ENCODE measurements at places on chromosomes 1 and 21.

DNA sequence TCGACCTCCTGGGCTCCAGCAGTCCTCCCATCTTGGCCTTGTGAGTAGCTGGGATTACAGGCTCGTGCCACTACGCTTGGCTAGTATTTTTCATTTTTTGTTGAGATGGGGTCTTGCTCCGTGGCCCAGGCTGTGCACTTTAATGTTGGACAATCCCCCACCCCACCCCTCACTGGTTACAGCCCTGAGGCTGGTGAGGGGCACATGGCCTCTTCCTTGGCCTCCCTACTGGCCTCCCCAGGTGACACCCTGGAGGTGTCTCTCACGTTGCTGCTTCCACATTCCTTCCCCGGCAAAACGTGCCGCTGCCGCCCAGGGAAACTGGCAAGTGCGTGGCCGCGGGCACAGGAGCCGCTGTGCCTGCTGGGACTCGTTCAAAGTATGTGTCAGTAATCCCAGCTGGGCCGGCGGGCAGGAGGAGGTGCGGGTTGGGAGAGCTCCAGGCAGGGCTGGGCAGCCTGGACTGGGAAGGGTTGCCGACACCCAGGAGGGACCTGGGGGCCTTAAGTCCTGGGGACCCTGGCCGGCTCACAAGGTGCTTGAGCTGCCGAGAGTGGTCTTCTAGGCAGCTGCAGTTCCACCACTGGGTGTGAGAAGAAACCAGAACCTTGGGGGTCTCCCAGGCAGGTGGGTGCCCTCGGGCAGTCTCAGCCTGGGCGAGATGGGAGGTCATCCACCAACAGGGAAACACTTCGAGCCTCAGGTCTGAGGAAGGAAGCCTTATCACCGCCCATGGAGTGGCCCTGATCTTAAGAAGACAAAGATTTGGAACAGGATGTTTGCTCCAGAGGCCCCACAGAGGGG lies 6.5 kb downstream of the WNT3A start:
- peaks cover 6% of the 10 kb centered on the region for H3K27me3 ChIP-seq
- DNase-seq, result no peak
- peaks cover 2% of the 10 kb centered on the region for H3K4me1 ChIP-seq
- no peak overlapping the region for H3K27ac ChIP-seq

DNA sequence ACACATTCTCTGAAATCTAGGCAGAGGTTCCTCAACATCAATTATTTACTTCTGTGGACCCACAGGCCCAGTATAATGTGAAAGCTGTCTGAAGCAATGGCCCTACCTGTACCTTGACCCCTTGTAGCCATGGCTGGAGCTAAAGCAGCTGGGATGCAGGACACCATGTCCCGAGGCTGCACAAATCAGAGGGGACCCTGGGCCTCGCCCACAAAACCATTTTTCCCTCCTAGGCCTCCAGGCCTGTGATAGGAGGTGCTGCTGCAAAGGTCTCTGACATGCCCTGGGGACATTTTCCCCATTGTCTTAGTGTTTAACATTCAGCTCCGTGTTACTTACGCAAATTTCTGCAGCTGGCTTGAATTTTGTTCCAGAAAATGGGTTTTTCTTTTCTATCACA lies 110.5 kb downstream of the BRINP3 start:
- no peaks in the 10 kb centered on the region for H3K36me3 ChIP-seq
- H3K27me3 ChIP-seq, result no peaks in the 10 kb centered on the region
- no peak overlapping the region for H3K27ac ChIP-seq
- H3K4me3 ChIP-seq, result no peak overlapping the region

- no peaks in the 10 kb centered on the region for H3K27me3 ChIP-seq
- H3K4me1 ChIP-seq, result no peaks in the 10 kb centered on the region
- no peaks in the 10 kb centered on the region for H3K36me3 ChIP-seq
- H3K4me3 ChIP-seq, result no peak overlapping the region
Measured at GRCh38 chr21:41651830-41652229, 115.0 kb downstream of the RIPK4 start.

DNA sequence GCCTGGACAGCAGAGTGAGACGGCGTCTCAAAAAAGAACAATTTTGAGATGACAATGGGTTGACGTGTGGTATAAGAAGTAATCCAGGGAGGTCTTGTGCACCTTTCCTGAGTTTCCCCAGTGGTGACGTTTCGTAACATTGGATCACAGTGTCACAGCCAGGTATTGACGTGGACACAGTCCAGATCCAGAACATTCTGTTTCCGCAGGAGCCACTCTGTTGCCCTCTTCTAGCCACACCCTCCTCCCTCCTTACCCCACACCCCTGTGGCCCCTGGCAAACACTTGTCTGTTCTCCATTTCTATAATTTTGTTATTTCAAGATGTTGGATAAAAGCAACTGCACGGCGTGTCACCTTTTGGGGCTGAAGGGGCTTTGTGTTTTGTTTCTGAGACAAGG lies 6.5 kb upstream of the TRAPPC10 start:
- H3K4me3 ChIP-seq, result no peak overlapping the region

All from effector memory CD4-positive, alpha-beta T cell (primary cell).